ENCODE measurements at places on chromosomes 6 and 20. TPM values are rescaled to one million over a fixed set of nuclear protein-coding genes. Genes with fewer than 3 reads are reported as not detected.
A peak's percentile ranks its signal among the peaks of the same experiment; 100 is the strongest.

The BMP7 gene
- total RNA-seq, result not detected

The ZSCAN31 gene
- total RNA-seq, result 4.2 TPM

The FAM184A gene
- not detected for total RNA-seq

The KCNQ2 gene
- not detected for total RNA-seq

The SLC17A1 gene
- total RNA-seq, result not detected

The OR2B6 gene
- total RNA-seq, result not detected

The TRMT6 gene
- total RNA-seq, result 7.2 TPM

DNA sequence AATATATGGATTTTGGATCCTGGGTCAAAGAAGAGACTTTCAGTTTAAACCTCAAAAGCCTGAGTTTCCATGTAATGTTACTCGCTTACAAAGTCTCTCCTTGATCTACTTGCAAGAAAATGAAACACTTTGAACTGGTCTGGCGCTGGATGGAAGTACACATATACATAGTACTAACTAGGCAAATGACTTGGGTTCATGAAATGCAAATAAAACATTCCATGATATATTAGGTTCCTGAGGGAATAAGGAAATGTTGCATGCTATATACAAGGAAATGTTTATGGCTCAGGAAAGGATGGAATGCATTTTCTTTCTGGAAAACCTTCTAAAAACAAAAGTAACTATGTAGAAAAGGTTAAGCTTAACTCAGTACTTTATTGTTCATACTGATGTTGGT is 11.4 kb upstream of the TXLNB start:
- no peaks in the 10 kb centered on the region for H3K4me1 ChIP-seq
- no peak overlapping the region for H3K4me3 ChIP-seq
- DNase-seq, result peak; percentile 85
- no peak overlapping the region for H3K27ac ChIP-seq
- H3K36me3 ChIP-seq, result no peaks in the 10 kb centered on the region

- no peaks in the 10 kb centered on the region for H3K4me1 ChIP-seq
- DNase-seq, result peak; percentile 39
- H3K36me3 ChIP-seq, result no peaks in the 10 kb centered on the region
- H3K27me3 ChIP-seq, result no peaks in the 10 kb centered on the region
- no peak overlapping the region for H3K27ac ChIP-seq
Measured at GRCh38 chr6:116158641-116159040, 32.7 kb upstream of the COL10A1 start.

DNA sequence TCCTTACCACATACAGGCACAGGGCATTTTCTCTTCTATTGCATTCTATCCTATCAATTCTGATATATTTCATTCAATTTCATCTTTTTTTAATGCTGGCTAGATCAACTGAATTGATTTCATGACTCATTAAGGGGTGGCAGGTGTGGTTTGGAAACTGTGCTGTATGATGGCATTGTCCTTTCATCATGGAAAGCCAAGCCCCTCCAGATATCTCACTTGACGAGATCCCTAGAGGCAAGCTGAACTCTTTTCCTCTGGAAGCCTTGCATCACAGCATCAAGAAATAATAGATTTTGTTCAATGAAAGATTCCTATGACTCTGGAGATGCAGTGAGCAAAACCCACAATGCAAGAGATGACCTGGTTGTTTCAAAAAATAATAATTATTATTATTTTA is 401.2 kb downstream of the PREX1 start:
- H3K4me1 ChIP-seq, result no peaks in the 10 kb centered on the region
- H3K27me3 ChIP-seq, result 0 out of 2 replicates have a peak, but pooled peaks cover 2% of the 10 kb centered on the region
- H3K4me3 ChIP-seq, result no peak overlapping the region
- no peaks in the 10 kb centered on the region for H3K36me3 ChIP-seq
- DNase-seq, result no peak

DNA sequence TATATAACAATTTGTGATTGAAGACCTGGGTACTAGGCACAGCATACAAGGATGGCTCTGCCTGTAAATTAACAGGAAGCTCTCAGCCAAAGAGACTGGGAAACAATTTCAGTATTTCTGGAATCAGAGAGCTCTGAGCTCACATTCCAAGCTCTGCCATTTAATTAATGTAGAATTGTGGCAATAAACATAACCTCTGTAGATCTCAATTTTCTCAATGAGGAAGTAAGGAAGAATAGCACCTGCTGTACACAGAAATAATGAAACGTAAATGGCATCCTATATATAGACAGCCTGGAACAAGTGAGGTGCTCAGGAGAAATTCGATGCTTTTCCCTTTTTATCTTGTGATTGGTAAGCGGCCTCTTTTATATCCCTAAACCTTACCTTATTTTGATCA is 538.5 kb upstream of the JAG1 start:
- no peak overlapping the region for H3K4me3 ChIP-seq
- H3K27me3 ChIP-seq, result no peaks in the 10 kb centered on the region
- H3K36me3 ChIP-seq, result no peaks in the 10 kb centered on the region
- peaks cover 10% of the 10 kb centered on the region for H3K4me1 ChIP-seq
- H3K27ac ChIP-seq, result no peak overlapping the region
- DNase-seq, result no peak

DNA sequence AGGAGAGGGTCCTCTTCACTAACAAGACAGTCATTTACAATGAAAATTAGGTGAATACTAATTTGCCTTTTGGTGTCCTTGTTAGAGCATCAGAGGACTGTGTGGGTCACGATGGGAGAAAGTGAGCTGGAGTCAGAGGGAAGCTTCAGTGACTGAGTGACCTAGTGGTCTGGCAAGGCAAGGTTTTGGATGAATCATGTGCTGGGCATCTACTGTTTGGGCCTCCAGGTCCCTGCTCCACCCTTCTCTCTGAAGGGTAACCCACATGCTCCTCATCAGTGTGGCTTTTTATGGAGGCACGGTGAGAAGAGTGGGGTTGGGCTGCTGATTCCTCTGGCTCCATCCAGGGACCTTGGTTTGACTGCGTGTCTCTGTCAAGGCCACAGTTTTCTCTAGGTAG is 60.5 kb upstream of the EXOC2 start:
- DNase-seq, result no peak
- H3K27me3 ChIP-seq, result peaks cover 7% of the 10 kb centered on the region
- H3K4me3 ChIP-seq, result no peak overlapping the region
- H3K4me1 ChIP-seq, result no peaks in the 10 kb centered on the region
- no peak overlapping the region for H3K27ac ChIP-seq

DNA sequence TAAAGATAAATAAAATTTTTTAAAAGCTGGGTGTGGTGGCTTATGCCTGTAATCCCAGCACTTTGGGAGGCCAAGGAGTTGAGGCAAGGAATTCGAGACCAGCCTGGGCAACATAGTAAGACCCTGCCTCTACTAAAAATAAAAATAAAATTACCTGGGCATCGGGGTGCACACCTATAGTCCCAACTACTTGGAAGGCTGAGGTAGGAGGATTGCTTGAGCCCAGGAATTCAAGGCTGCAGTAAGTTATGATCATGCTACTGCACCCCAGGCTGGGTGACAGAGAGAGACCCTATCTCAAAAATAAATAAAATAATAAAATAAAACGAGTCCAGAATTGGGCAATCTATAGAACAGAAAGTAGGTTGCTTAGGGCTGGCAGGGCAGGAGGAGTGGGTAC is 228.7 kb downstream of the BCAS1 start:
- no peaks in the 10 kb centered on the region for H3K4me1 ChIP-seq
- H3K4me3 ChIP-seq, result no peak overlapping the region
- H3K27ac ChIP-seq, result no peak overlapping the region
- no peak for DNase-seq
- H3K27me3 ChIP-seq, result no peaks in the 10 kb centered on the region
- H3K36me3 ChIP-seq, result no peaks in the 10 kb centered on the region

GRCh38 chr6:104959026-104959858 is 2.3 kb downstream of the LIN28B start:
- H3K27ac ChIP-seq, result no peak overlapping the region
- DNase-seq, result no peak
- no peaks in the 10 kb centered on the region for H3K4me1 ChIP-seq
- H3K36me3 ChIP-seq, result no peaks in the 10 kb centered on the region
- peaks cover 36% of the 10 kb centered on the region for H3K27me3 ChIP-seq
- H3K4me3 ChIP-seq, result no peak overlapping the region

GRCh38 chr20:57341663-57342062 is 9.4 kb upstream of the RAE1 start:
- no peak overlapping the region for H3K27ac ChIP-seq
- H3K4me3 ChIP-seq, result no peak overlapping the region
- peaks cover 2% of the 10 kb centered on the region for H3K27me3 ChIP-seq

DNA sequence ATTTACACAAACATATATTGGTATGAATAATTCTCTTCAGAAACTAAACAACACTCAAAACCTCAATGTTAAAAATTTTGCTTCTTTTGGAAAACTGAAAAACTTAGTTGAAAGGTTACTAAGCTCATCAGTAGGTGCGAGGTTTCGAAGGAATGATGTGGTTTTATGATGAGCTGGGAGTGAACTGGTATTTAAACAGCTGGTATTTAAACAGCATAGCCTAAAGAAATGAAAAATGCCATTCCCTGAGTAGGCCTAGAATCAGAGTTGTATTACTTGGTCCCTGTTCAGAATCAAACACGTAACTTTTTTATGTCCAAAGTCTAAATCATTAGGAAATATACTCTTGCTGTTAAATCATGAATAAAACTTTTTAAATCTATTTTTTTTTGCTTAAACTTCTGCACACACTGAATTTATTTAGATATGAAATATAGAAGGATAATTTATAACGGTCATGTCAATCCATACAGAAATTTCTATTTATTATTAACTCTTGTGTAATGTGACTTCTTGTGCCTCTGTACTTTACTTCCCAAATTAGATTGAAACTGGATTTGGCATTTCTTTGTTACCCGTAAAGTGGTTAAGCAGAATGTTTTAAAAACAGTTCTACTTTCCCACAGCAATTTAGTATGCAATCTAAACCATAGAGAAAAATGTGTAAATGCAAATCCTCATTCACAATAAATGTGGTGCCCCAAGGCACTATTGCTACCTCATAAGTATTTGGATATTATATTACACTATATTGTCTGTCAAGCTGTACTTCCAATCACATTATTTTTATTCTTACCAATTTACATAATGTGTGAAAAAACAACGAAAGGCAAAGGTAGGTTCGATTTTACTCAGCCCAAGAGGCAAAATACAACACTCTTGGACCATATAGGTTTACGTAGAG is 124.1 kb downstream of the HS3ST5 start:
- H3K27ac ChIP-seq, result no peak overlapping the region
- H3K4me3 ChIP-seq, result no peak overlapping the region
- no peaks in the 10 kb centered on the region for H3K27me3 ChIP-seq
- H3K4me1 ChIP-seq, result no peaks in the 10 kb centered on the region
- H3K36me3 ChIP-seq, result no peaks in the 10 kb centered on the region

- H3K27ac ChIP-seq, result peak overlapping the region; percentile 53
- peaks cover 10% of the 10 kb centered on the region for H3K27me3 ChIP-seq
- 0 out of 2 replicates have a peak, but pooled peaks cover 1% of the 10 kb centered on the region for H3K36me3 ChIP-seq
- peaks cover 8% of the 10 kb centered on the region for H3K4me1 ChIP-seq
- peak overlapping the region; percentile 91 for H3K4me3 ChIP-seq
- DNase-seq, result peak; percentile 17
Measured at GRCh38 chr6:159969204-159969912, 476 bp downstream of the IGF2R start.

GRCh38 chr20:34753706-34754461 is 49.7 kb downstream of the TP53INP2 start:
- peaks cover 28% of the 10 kb centered on the region for H3K36me3 ChIP-seq
- H3K4me1 ChIP-seq, result peaks cover 21% of the 10 kb centered on the region
- H3K27ac ChIP-seq, result peak overlapping the region; percentile 55
- H3K4me3 ChIP-seq, result no peak overlapping the region
- no peaks in the 10 kb centered on the region for H3K27me3 ChIP-seq

Data from IMR-90 (cell line).